Stimulated activated CD4-positive, alpha-beta T cell treated with anti-CD3 and anti-CD28 coated beads, Interleukin-1b, Interleukin-23, amount 100 ng/mL, for 24 hours (primary cell): ENCODE measurements at places on chromosomes 2 and 18.

DNA sequence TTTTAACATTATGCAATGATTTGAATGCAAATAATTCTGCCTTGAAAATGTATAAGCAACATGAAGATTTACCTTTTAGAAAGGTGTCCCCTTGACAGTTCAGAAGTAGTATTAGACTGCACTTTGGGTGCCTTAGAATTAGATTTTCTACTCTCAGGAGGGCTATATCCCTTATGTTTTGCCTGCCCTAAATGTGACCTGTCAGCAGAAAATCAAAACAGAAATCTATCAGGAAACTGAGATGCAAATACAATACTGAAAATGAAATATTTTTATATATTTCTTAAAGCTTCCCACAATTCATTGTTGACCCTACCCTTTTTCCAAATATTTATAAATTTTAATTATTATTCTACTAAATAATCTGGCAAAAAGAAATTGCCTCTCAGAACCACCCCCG lies 61.5 kb downstream of the TRIP12 start:
- no peak for DNase-seq

DNA sequence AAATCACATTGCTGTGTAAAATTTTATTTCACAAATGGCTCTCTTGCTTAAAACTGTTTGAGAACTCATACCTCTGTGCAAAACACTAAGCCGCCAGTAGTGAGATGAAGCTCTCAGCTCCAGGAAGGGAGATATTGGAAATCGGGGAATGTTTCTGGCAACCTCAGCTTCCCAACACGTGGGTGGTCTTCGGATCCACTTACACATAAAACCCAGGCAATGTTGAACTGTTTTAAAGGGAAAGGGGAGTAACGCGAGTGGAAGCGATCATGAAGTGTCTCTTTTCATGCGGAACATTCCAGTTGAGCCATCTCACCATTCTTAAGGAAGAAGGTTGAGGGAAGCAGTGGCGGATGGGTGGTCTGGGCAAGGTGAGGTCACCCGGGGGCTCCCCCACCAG lies 136.8 kb downstream of the ASB1 start:
- DNase-seq, result no peak

- DNase-seq, result no peak
These were observed 477 bp upstream of the WDCP start for GRCh38 chr2:24047703-24048033.

- no peak for DNase-seq
These were observed 326.7 kb downstream of the DPP10 start for GRCh38 chr2:114769110-114769509.

GRCh38 chr2:3585261-3586109 lies 9.4 kb upstream of the COLEC11 start:
- no peak for DNase-seq

DNA sequence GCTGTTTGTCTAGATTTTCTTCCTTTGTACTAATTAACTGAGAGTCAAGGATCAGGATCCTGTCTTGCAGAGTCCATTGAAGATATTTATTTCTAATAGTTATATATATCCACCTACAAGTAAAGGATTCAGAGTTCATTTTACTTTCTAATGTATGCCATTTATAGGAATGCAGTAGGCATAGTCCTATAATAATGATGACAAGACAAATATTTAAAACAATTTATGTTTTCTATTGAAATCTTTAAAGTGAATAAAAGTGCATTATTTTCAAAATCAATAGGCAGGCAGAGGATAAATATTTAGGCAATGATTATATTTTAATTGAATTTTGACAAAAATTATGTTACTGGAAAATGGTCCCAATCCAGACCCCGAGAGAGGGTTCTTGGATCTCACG lies 1430.8 kb upstream of the NXPH2 start:
- DNase-seq, result no peak

DNA sequence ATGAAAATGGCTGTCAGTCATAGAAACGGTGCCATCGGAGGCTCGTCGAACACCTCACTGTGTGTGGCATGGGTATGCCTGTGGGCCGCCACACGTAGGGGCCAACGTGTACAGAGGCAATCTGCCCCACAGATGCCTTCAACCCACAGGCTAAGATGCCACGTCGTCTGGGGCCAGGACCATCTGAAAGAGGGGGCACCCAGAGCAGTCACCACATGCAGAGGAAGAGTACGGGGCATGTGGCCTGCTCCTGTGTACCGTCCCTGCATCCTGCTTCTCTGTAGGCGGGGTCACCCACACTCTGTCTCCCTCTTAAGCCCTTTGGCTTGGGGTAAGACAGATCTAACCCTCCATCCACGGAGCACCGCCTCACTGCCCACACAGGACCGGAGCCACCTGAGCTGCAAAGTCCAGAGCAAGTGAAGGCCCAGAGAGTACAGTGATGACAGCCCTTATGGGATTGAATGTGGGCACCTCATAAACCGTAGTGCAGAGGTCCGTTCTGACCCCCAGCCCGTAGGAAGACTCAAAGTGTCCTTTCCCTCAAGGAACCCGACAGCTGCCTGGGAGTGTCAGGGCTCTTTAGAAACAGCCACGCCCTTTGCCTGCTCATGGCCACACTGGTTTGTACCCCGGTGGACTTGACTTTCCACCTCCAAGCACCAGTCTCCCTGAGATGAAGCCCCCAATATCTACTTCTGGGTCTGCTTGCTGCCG lies 66.2 kb downstream of the TWIST2 start:
- DNase-seq, result no peak

- no peak for DNase-seq
These were observed 1183.2 kb upstream of the ACVR2A start for GRCh38 chr2:146661473-146662096.

GRCh38 chr2:238576674-238577073 lies 149.9 kb downstream of the ASB1 start:
- no peak for DNase-seq

GRCh38 chr18:48390641-48391040 lies 18.5 kb downstream of the ZBTB7C start:
- DNase-seq, result no peak
